Esophagus mucosa (tissue), 1 donor: ENCODE measurements at places on chromosomes 4 and X. TPM values are rescaled to one million over a fixed set of nuclear protein-coding genes. Genes with fewer than 3 reads are reported as not detected.

GYPE gene
- total RNA-seq: not detected

TMPRSS11B gene
- 36.9 TPM for total RNA-seq

CCNA2 gene
- 22.1 TPM for total RNA-seq

- no peak for ATAC-seq
Measured at GRCh38 chr4:53221832-53222480, 143.9 kb downstream of the SCFD2 start.

CXXC4 gene
- total RNA-seq: 0.12 TPM

DNA sequence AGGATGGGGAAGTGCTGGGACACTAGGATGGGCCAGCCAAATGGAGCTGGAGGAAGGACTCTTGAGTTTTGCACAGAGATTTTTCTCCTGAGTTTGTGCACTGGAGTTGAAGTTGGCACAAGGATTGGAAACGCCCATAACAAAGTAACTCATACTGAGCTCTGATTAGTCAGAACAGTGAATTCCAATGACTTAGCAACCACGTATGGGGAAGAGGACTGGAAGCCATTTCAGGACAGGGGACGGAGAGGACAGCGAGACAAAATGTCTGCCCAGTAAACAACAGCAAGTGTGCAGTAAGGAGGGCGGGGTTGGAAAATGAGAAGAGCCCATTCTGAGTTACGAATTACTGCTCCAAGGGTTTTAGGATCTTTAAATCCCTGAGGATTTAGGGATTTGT lies 5.9 kb downstream of the RIPPLY1 start:
- peak; percentile 35 for ATAC-seq

GYPA gene
- not detected for total RNA-seq

PHKA1 gene
- 6.7 TPM for total RNA-seq

SASH3 gene
- total RNA-seq: 1.6 TPM

ARMCX5 gene
- 7.3 TPM for total RNA-seq

- no peak for ATAC-seq
Measured at GRCh38 chr4:144574000-144574399, 72.0 kb upstream of the HHIP start.

FGG gene
- total RNA-seq: 0.64 TPM

DSPP gene
- not detected for total RNA-seq

UCP1 gene
- not detected for total RNA-seq

SLC25A43 gene
- total RNA-seq: 25.4 TPM

- ATAC-seq: peak; percentile 18
Measured at GRCh38 chr4:76246025-76246424, 5.5 kb upstream of the FAM47E start.

HSFX2 gene
- total RNA-seq: not detected

GRCh38 chr4:18390655-18391353 lies 369.2 kb upstream of the LCORL start:
- no peak for ATAC-seq

GRCh38 chr4:3291969-3292570 lies 751 bp upstream of the RGS12 start:
- peak; percentile 62 for ATAC-seq

CLDN22 gene
- total RNA-seq: 0.16 TPM

DNA sequence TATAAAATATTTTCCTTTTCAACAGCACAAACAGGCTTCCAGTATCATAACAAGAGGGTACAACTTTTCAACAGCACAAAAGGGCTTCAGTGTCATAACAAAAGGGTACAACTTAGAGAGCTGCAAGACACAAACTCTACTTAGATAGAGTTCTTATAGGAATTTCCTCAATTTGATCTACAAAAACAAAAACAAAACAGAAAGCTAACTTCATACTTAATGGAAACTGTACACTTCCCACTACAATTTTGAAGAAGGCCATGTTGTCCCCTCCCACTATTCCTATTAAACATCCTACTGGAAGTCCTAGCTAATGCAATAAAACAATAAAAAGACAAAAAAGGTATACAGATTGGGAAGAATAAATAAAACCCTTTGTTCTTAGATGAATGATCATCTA lies 96.7 kb downstream of the CENPC start:
- ATAC-seq: no peak

GRCh38 chr4:37219990-37220389 lies 24.6 kb upstream of the NWD2 start:
- no peak for ATAC-seq

- peak; percentile 80 for ATAC-seq
Measured at GRCh38 chrX:8647176-8647575, 84.8 kb downstream of the ANOS1 start.

BTC gene
- 1.4 TPM for total RNA-seq

DNA sequence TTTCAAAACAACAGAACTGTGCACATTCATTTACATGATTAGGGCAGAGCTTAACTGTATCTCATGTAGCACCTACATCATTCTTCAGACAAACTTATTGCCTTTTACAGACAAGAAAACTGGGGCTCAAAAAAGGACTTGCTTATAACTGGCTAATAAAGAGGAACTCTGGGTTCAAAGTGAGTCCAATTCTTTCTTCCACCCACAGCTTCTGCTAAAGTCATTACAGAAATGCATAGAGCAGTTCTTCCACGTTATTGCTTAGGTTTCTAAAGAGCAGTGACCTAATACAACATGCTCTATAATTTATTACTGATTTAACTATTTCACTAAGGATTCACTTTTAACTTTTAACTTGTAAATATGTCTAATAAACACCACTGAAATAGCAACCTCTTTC lies 60.6 kb downstream of the ELOVL6 start:
- ATAC-seq: no peak

CXCL3 gene
- total RNA-seq: 0.28 TPM

- no peak for ATAC-seq
Measured at GRCh38 chrX:9339603-9340491, 125.0 kb upstream of the TBL1X start.

- no peak for ATAC-seq
Measured at GRCh38 chr4:8225706-8226443, 26.8 kb downstream of the SH3TC1 start.

- no peak for ATAC-seq
Measured at GRCh38 chr4:173498023-173498422, 32.0 kb downstream of the HAND2 start.

DNA sequence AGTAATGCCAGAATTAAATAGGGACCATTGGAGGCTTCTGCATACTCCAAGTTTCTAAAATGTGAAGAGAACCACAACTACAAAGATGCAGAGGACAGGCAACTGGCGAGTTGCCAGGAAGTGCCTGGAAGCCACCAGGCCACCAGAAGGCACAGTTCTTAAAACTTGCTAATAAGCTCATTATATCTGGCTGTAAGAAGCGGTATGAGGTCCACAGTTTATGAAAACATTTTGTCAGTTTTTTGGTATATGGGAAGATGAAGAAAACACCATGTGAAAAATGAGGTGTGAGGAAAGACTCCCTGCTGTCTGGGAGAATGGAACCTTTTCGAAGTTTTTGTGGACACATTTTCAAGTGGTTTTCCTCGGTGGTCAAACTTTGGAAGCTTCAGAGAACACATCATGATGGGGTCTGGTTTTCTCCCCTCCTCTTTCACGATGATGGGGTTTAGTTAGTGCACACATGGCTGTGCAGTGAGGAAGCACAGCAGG lies 202.7 kb downstream of the NR3C2 start:
- no peak for ATAC-seq

GRCh38 chrX:108348525-108348924 lies 89.7 kb downstream of the COL4A6 start:
- no peak for ATAC-seq

DNA sequence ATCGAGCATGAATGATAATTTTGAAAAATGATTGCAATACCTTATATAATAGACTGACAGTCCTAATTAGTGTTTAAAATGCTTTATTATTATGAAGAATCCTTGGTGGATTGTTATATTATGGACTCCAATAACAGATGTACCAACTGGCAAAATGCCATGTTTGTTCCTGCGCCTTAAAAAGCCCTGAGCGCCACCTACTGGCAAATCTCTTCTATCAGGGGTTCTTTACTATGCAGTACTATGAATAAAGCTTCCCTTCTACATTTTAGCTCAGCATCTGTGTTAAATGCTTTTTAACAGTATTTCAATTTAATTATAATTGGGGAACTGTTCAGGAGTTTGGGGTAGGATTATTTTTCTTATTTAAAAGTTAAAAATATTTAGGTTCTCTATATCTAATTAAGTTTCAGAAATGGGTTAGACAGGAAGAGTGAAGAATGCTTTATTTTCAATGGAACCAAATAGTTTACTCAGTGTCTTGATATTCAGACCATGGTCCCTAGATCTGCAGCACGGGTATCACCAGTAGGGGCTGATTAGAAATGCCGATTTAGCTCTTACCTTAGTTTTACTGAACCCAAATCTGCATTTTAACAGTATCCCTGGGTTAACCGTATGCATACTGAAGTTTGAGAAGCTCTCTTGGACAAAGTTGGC lies 20.0 kb downstream of the CFAP97 start:
- peak; percentile 52 for ATAC-seq

DNA sequence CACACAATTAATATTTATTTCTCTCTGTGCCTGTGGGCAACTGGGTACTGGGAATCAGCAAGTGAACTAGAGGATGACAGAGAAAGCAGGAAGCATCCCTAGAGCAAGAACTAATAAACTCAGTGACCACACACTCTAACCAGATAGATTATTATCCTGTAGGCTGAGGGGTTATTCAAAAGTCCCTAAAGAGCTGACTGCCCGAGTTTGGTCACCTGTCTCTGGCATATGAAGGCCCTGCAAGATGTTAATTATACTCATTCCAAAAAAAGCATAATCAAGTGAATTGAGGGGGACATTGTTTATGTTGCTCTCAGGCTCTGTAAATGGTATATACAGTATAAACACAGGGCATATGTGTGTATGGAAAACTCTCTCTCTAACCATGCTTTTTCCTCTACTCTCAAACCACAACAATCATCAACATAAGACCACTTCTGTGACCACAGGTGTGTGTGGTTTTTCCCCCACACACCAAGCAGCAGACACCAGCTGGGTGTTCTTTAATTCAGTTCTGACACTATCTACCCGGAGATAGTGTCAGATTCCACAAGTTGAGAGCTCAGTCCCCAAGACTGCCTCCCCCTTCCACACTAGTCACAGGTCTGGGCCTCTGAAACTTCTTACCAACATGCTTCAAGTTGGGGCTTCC lies 6.2 kb upstream of the HPSE start:
- no peak for ATAC-seq

GRCh38 chrX:72348247-72348979 lies 42.7 kb upstream of the CITED1 start:
- ATAC-seq: no peak

GRCh38 chrX:44828008-44828605 lies 15.7 kb upstream of the DUSP21 start:
- ATAC-seq: peak; percentile 78

GRCh38 chrX:150543230-150544155 lies 24.9 kb upstream of the MTM1 start:
- ATAC-seq: no peak

DNA sequence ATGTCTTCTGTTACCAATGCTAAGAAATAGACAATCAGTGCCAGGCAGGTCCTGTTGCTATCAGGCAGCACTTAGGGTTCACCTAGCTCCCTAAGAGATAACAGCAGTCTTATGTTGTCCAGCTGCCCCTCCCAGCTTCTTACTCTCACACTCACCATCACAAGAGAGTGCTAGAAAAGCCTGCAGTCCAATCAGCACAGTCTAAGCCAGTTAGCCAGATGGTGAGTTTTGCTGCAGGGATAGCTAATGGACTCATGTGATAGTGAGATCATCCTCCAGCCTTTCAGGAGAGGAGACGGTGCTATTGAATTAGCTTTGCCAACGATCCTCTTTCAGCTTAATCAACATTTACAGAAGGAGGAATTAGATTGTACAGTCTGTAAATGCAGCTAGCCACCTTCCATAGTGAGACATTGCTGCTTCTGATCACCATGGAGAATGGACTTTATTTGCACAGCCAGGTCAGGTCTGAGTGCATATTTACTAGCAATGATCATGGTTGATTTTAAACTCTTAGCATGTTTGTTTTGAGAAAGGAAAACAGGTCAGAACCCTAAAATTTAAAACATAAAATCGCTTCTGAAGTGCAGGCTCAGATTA lies 438.3 kb downstream of the CENPC start:
- no peak for ATAC-seq

SH3D19 gene
- 31.6 TPM for total RNA-seq

DNA sequence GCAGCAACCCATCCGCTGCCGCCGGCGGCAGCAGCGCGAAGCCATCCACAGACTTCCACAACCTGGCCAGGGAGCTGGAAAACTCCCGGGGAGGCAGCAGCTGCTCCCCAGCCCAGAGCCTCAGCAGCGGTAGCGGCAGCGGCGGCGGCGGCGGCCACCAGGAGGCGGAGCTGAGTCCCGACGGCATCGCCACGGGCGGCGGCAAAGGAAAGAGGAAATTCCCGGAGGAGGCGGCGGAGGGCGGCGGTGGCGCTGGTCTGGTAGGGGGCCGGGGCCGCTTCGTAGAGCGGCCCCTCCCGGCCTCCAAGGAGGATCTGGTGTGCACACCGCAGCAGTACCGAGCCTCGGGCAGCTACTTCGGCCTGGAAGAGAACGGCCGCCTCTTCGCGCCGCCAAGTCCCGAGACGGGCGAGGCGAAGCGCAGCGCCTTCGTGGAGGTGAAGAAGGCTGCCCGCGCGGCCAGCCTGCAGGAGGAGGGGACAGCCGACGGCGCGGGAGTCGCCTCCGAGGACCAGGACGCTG lies 4.9 kb downstream of the PRDM8 start:
- peak; percentile 72 for ATAC-seq

- ATAC-seq: no peak
Measured at GRCh38 chrX:132009350-132009749, 13.8 kb upstream of the STK26 start.

FAM47E gene
- total RNA-seq: 0.20 TPM

DNA sequence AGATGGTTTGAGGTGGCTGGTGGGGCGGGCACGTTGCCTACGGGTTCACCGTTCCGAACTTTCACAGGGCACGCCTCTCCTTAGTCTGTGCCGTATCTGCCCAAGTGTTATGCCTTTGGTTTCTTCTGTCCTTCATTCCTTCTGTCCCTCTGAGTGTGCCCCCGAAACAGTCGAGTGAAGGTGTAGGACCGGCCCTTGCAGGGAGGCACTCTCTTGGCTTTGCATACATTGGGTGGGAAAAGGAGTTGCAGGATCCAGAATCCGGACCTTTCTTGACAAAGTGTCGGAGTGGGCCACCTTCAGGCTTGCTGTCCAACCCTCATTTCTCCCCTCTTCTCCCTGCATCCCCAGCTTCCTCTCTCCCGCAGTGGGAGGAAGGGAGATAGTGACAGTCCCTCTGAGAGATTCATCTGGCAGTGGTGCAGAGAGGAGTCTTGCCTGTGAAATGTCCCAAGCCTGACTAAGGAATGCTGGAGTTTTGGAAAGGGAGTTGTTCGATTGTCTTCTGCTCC lies 569 bp downstream of the ARFIP1 start:
- ATAC-seq: no peak

DNA sequence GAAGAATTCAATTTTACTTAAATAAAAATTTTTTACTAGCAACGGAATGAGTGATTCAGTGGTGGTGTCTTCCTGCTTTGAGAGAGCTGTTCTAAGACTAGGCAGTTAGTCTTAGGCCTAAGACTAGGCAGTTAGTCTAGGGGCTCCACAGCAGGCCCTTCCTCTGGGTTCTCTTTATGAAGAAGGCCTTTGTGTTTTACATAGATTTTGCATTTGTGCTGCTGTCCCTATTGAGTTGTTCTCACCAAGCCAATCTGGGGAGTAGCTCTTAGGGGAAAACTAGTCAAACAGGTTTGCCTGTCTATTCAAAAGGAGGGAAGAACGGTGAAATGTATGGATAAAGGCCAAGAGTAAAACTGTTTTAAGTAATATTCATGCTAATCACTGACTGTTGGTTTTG lies 7.6 kb downstream of the UGT8 start:
- ATAC-seq: peak; percentile 38

SHISA3 gene
- not detected for total RNA-seq

COX7B gene
- total RNA-seq: 359 TPM
